LNCaP clone FGC (cell line): ENCODE measurements at places on chromosomes 5 and 9.

DNA sequence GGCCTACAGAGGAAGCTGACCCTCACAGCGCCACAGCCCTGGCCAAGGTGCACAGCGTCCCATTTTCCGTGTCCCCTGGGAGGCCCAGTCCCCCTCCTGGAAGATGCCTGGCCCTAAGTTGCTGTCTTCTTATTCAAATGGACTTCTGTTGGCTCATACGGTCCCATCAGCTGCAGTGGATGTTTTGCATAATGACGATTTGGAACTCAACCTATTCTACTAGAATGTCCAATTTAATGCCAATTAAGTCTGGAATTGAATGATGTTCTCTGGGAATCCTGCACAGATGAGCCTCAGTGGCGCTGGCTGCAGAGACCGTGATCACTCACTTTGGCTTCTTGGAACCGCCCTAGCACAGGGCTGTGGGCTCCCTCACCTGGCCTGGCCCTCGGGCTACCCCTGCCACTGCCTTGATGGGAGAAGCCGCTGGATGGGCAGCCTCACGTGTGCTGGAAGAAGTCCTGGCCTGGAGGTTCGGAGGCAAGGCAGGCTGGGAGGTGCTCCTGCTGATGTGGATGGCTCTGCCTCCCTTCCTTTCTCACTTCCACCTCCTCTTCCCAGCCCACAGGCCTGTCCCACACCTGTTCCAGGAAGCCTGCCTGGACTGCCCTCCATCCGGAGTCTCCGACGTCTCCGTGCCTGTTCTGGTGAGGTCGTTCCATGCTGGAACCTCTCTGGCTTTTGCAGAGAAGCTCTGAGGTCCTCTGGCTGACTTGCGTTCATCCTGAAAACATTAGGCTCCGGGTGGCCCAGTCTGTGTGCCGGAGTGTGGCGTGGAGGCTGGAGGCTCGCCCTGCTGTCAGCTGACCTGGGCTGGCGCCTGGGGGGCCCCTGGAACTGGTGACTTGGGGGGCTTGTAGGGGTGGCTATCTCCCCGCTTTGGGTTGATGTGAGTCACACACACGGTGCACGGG is 147.1 kb downstream of the RXRA start:
- DNase-seq: no peak

GRCh38 chr9:124551472-124552272 is 44.5 kb upstream of the NR5A1 start:
- DNase-seq: peak; percentile 19

GRCh38 chr5:154236011-154236410 is 45.5 kb downstream of the GALNT10 start:
- no peak for DNase-seq

DNA sequence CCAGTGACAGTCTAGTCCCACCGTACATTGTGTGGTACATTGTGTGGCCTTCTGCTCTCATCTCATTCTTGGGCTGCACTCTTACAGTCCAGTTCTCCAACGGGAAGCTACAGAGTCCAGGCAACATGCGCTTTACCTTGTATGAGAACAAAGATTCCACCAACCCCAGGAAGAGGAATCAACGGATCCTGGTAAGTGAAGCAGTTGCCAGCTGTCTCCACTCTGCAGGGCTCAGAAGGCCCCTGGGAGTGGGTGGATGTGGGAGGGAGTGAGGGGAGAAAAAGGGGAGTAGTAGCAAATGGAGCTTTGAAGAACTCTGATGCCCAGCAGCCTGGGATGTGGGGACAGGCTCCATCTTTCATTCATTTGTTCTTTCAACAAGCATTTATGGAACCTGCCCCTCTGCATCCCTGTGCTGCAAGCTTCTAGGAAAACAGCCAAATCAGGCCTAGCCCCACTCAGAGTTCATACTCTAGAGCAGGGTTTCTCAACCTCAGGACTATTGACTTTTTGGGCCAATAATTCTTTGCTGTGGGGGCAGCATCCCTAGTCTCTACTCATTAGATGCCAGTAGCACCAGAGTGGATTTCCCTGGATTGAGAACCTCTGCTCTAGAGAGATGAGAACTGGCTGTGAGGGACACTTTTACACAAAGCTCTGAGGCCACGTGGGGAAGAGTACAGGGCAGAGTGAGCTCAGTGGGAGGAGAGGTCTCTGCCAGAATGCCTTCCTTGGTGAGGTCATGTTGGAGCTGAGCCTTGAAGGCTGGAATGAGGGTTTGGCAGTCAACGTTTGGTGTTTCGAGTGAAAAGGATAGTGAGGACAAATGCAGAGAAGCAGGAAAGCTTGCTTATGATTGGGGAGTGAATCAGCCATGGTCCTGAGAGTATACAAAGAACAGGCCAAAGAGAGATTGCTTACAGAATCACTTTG is 1.1 kb downstream of the POLR1E start:
- DNase-seq: peak; percentile 41

- no peak for DNase-seq
These were observed 4.6 kb downstream of the CSF1R start for GRCh38 chr5:150081541-150082283.

DNA sequence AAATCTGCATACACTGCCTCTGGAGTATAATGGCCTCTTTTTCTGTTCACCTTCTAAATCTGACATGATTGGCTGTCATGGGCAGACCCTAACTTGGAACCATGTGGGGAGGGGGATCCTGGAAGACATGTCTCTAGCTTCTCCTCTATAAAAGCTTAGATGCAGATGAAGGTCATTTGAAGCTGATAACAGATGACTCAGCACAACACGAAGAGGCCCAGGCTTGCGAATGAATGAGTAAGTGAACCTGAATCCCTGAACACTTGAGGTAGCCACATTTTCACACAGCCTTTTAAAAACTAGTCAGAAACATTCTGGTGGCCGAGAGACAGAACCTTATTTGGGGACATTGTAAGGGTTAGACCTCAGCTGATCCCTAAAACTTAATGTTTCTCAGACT is 282.6 kb downstream of the ELAVL2 start:
- DNase-seq: no peak

GRCh38 chr5:1772634-1773033 is 27.0 kb downstream of the MRPL36 start:
- peak; percentile 58 for DNase-seq

- DNase-seq: no peak
These were observed 1.6 kb upstream of the UBAC1 start for GRCh38 chr9:135962696-135963307.

- no peak for DNase-seq
These were observed 47.5 kb upstream of the ORM1 start for GRCh38 chr9:114275246-114276004.

DNA sequence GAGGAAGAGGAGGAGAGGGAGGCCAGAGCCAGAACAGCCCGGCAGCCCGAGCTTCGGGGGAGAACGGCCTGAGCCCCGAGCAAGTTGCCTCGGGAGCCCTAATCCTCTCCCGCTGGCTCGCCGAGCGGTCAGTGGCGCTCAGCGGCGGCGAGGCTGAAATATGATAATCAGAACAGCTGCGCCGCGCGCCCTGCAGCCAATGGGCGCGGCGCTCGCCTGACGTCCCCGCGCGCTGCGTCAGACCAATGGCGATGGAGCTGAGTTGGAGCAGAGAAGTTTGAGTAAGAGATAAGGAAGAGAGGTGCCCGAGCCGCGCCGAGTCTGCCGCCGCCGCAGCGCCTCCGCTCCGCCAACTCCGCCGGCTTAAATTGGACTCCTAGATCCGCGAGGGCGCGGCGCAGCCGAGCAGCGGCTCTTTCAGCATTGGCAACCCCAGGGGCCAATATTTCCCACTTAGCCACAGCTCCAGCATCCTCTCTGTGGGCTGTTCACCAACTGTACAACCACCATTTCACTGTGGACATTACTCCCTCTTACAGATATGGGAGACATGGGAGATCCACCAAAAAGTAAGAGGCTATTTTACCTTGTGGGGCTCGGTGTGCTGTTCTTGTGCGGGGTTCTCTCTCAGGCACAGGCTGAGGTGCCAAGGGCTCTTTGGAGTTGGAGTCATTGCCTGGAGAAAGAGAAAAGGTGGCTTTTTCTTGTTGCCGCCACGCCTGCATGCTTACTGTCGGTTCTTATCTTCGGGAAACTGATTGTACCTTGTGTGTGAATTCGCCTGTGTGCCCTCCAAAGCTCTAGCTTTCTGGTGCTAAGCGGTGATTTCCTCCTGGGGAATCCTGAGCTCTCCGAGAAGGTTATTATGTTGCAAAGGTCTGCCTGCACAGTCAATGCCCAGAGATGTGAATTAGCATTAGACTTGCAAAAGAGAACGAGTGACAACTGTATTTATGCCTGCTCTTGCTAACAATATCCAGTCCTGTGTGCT is at the start of gene ISL1:
Gene ISL1, plus strand, starts transcription at position 318 of the 991 bp plus-strand sequence. Its CDS starts 224 bp downstream, at position 542.
- peak; percentile 35 for DNase-seq

- no peak for DNase-seq
These were observed 651.7 kb upstream of the WWC1 start for GRCh38 chr5:167639766-167640165.

DNA sequence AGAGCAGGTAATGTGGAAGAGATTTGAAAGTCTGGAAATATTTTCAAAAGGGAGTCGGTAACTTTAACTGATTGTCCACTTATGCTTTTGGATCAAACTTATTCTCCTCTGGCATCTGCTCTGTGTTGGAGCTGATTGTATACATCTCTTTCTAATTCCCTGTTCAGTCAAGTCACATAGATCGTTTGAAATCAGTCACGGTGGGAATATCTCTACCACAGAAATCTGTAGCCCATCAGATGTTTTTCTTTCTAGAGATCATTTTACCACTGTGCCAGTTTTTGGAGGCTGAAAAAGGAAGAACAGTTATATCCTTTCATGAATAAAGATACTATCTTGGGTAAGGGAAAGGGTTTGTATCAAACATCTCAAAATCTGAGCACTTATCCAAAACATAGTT is 1853.3 kb downstream of the EFNA5 start:
- DNase-seq: no peak

DNA sequence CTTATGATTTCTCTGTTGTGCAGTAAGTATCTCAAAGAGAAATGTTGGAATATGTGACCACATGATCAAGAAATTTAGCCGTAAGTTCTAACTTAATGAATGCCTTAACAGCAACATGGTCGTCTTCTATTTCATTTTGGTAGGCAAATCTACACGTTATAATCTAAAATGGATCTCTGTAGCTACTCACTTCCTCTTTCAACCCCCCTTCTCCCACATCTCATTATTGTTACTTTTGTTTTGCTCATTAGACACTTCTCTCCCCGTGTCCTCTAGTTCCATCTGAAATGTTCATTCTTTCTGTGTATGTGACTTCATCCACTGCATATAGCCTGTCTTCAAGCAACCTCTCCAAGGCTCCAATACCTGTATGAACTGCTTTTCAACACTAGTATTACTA is 27.1 kb upstream of the LPAR1 start:
- DNase-seq: no peak

DNA sequence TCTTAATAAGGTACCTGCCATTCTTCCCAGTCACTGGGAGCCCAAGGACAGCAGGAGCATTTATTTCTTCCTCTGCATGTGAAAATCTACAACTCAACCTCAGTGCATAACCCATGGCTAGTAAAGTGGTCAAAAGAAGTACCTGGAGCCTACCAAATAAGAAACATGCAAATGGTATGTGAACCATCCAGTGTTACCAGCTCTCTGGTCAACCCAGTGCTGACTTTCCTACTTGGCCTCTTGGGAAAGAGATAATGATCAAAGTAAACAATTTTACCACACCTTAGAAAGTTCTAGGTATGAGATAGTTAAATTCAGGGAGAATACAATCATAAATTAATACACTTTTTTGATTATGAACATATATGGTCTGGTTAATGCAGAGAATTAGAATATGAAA is 325.6 kb downstream of the ENC1 start:
- DNase-seq: peak; percentile 51

- no peak for DNase-seq
These were observed 107.9 kb upstream of the DAP start for GRCh38 chr5:10868956-10869355.

DNA sequence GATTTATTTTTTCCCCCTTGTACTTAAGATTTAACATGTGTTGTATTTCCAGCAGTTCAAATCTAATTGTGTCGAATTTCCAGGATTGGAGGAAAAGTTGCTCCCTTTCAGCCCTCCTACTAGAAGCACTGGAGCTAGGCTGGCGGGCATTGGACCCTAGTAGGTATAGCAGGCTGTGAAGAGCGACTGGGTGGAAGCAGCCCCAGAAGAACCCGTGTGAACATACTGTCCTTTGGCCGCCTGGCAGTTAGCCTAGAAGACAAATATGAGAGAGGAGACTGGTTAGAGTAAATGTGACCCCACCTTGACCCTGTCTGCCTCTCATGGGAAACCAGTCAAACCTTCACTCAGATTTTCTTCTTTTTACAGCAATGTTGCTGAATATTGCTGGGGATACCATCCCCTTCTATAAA is 13.9 kb downstream of the ALDOB start:
- peak; percentile 86 for DNase-seq

DNA sequence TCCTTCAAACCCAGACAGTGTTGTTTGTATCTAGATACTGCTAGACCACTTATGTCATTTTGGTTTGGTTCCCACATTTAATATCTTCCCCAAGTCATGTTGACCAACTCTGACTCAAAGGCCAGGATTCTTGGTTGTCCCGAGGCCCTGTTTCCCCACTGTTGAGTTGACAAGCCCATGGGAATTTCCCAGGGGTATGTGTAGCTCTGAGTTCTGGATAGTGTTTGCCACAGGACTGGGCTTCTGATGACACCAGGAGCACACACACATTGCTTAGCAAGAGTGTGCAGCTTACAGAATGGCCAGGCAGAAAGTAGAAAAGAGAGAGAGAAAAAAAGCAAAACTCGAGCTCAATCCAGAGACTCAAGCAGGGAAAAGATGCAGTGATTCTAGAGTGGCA is 214.4 kb downstream of the NXNL2 start:
- DNase-seq: no peak

GRCh38 chr5:136511046-136511445 is 145.7 kb upstream of the TRPC7 start:
- DNase-seq: no peak
